Fibroblast of upper back skin (primary cell): ENCODE measurements at places on chromosomes 5 and 9.
A peak's percentile ranks its signal among the peaks of the same experiment; 100 is the strongest.

- no peak for DNase-seq
Observed at GRCh38 chr5:107937651-107938355, 267.1 kb upstream of the EFNA5 start.

GRCh38 chr5:148733601-148734438, 79.5 kb upstream of the HTR4 start:
- DNase-seq, result peak; percentile 76

GRCh38 chr9:32566770-32567169, 6.2 kb downstream of the NDUFB6 start:
- DNase-seq, result no peak

GRCh38 chr9:15086778-15087324, 176.6 kb upstream of the FREM1 start:
- peak; percentile 93 for DNase-seq

- no peak for DNase-seq
Observed at GRCh38 chr9:108666240-108666784, 189.5 kb downstream of the ACTL7B start.

- no peak for DNase-seq
Observed at GRCh38 chr5:56094579-56095361, 100.0 kb upstream of the IL6ST start.

- DNase-seq, result no peak
Observed at GRCh38 chr9:17623965-17624364, 45.1 kb downstream of the SH3GL2 start.

GRCh38 chr5:153672347-153673090, 182.0 kb downstream of the GRIA1 start:
- DNase-seq, result peak; percentile 71

DNA sequence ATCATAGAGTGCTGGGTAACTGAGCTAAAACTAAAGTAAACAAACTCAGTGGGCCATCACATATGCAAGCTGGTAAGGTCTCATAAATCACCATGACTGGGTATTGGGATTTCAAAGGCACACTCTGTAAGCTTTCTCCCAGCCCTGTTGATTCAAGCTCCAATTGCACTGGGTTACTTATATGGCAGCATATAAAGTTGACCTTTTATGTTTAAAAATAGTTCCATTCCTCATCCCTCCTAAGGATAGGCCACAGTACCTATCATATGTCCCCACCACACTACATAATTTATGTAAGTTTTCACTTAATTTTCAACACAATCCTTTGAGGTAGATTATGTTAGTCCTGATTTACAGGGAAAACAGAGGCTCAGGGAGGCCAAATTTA, 438.4 kb downstream of the RAB3C start:
- no peak for DNase-seq

- DNase-seq, result no peak
Observed at GRCh38 chr5:176574297-176574591, 25.1 kb downstream of the CDHR2 start.
